ENCODE measurements at places on chromosomes 4 and X. TPM values are rescaled to one million over a fixed set of nuclear protein-coding genes. Genes with fewer than 3 reads are reported as not detected.

DNA sequence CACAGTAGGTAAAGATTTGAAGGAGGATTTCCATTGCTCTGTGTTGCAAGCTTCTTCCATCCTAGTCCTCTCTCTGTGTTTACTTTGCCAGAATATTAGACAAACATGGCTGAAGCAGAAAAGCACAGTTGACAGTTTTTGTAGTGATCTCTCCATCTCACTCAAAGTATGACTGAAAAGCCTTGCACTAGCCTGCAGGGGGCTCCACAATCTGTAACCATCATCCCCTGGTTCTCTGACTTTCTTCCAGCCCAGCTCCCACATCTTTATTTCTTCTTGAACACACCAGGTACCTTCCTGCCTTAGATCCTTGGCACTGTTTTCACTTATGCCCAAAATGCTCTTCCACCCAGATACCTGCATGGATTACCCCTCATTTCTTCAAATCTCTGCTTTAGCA lies 34.1 kb upstream of the HHIP start:
- H3K4me1 ChIP-seq = peaks cover 7% of the 10 kb centered on the region
- H3K27me3 ChIP-seq = no peaks in the 10 kb centered on the region
- no peaks in the 10 kb centered on the region for H3K36me3 ChIP-seq

- H3K27me3 ChIP-seq = no peaks in the 10 kb centered on the region
- no peak overlapping the region for H3K4me3 ChIP-seq
- H3K27ac ChIP-seq = no peak overlapping the region
Observed at GRCh38 chrX:36609616-36610585, 398.3 kb upstream of the FAM47C start.

DNA sequence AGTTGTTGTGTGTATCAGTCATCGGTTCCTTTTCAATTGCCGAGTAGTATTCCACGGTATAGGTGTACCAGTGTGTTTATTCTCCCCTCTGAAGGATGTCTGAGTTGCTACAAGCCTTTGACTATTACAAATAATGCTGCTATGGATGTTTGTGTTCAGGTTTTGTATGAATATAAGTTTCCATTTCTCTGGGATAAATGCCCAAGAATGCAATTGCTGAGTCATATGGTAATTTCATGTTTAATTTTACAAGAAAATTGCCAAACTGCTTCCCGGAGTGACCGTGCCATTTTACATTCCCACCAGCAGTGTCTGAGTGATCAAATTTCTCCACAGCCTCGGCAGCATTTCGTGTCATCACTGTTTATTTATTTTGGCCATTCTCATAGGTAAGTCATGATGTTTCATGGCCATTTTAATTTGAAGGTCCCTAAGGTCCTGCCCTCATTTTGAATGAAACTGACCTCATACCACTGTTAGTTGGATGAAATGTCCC lies 73.9 kb downstream of the IRF2 start:
- no peaks in the 10 kb centered on the region for H3K27me3 ChIP-seq
- H3K36me3 ChIP-seq = no peaks in the 10 kb centered on the region
- DNase-seq = peak; percentile 88
- no peak overlapping the region for H3K4me3 ChIP-seq

GRCh38 chr4:48698029-48698971 lies 81.8 kb downstream of the FRYL start:
- peak; percentile 85 for DNase-seq
- H3K4me3 ChIP-seq = peak overlapping the region; percentile 31
- H3K36me3 ChIP-seq = no peaks in the 10 kb centered on the region
- H3K4me1 ChIP-seq = peaks cover 25% of the 10 kb centered on the region
- no peaks in the 10 kb centered on the region for H3K27me3 ChIP-seq

GRCh38 chr4:151408380-151408629 lies 671 bp upstream of the FHIP1A start:
- H3K4me1 ChIP-seq = peaks cover 4% of the 10 kb centered on the region
- no peak overlapping the region for H3K27ac ChIP-seq
- peak overlapping the region; percentile 64 for H3K4me3 ChIP-seq
- peaks cover 13% of the 10 kb centered on the region for H3K27me3 ChIP-seq
- no peaks in the 10 kb centered on the region for H3K36me3 ChIP-seq

DNA sequence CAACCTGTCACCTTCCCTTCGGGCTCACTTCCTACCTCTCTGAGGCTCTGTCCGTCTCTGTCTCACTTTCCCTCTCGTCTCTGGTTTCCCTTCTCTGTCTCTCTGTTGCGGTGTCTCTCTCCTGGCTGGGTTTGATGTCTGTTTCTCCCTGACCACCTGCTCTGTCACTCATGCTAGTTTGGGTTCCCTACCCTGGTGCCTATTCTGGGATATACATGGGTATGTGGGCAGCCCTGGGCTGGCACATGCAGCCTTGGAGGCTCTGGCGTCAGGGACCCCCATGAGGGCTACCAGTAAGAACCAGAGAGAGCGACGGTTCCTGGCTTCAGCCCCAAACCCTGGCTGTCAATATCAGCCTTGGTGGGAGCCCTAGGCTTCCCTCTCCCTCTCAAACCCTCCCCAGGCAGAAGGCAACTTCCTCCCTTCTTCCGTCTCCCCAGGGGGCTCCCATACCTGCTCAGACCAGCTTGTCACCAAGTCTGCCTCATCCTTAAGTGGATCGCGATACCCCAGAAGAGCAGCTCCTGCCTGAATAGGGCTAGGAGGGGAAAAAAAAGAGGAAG lies 314 bp downstream of the DNASE1L1 start:
- H3K27ac ChIP-seq = peak overlapping the region; percentile 84
- H3K4me1 ChIP-seq = peaks cover 17% of the 10 kb centered on the region
- peak overlapping the region; percentile 69 for H3K4me3 ChIP-seq
- H3K36me3 ChIP-seq = no peaks in the 10 kb centered on the region
- no peak for DNase-seq
- H3K27me3 ChIP-seq = no peaks in the 10 kb centered on the region

DNA sequence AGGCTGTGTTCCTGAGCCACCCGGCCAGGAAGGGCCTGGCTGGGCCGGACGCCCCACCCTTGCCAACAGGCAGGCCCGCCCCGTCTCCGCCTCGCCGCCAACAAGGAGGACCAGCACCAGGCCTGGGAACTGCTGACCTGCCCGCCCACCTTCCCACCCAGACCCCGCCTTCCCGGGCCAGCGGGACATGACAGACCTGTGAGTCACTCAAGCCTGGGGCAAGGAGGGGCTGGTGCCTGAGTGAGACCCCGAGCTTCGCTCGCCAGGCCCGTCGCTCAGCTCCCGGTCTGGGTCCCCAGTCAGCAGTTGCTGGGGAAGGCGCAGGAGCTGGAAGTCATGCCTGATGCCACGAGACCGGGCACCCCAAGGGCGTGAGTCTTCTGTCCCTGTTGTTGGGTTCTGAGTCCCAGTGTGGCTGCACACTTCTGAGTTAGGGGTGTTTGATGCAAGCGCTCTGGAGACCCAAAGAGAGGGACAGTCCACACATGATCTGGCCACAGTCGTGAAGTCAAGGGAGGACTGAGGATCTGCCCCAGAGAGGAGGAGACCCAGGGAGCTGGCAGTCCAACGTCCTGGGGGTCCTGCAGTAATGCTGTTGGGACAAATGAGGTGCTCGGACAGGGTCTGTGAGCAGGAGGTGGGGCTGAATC lies at the start of gene DNASE1L1:
TSS of gene DNASE1L1 (minus strand) at position 33 of the 650 bp plus-strand sequence. CDS start 3,686 bp downstream, outside the sequence.
- peaks cover 17% of the 10 kb centered on the region for H3K4me1 ChIP-seq
- H3K36me3 ChIP-seq = no peaks in the 10 kb centered on the region
- peak within 1 kb of the TSS; percentile 69 for H3K4me3 ChIP-seq
- H3K27ac ChIP-seq = peak within 1 kb of the TSS; percentile 84

DNA sequence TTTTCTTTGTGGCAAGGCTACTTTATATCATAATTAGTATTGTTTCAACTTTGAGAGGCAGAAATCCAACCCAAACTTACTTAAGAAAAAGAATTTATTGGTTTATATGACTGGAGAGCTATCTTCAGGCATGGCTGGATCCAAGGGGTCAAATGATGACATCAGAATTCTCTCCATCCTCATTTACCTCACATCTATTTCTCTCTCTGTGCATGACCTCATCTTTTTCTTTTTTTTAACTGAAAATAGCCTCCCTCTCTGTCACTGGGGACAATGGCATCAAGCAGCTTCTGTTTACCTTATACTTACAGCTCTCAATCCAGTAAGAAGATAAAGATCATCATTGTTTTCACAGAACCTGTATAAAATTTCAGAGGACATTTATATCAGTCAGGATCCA lies 12.0 kb upstream of the EXOC1L start:
- H3K4me3 ChIP-seq = no peak overlapping the region
- H3K36me3 ChIP-seq = no peaks in the 10 kb centered on the region
- peaks cover 2% of the 10 kb centered on the region for H3K27me3 ChIP-seq
- no peak overlapping the region for H3K27ac ChIP-seq
- no peaks in the 10 kb centered on the region for H3K4me1 ChIP-seq

- H3K36me3 ChIP-seq = no peaks in the 10 kb centered on the region
- DNase-seq = peak; percentile 14
- H3K4me3 ChIP-seq = no peak overlapping the region
- H3K27me3 ChIP-seq = no peaks in the 10 kb centered on the region
- H3K27ac ChIP-seq = no peak overlapping the region
Observed at GRCh38 chrX:16516232-16516876, 133.6 kb upstream of the S100G start.

- no peak overlapping the region for H3K27ac ChIP-seq
- no peaks in the 10 kb centered on the region for H3K27me3 ChIP-seq
- no peak for DNase-seq
- H3K4me1 ChIP-seq = no peaks in the 10 kb centered on the region
- no peak overlapping the region for H3K4me3 ChIP-seq
Observed at GRCh38 chrX:1244164-1245076, 24.2 kb upstream of the CSF2RA start.

- no peak overlapping the region for H3K4me3 ChIP-seq
- no peaks in the 10 kb centered on the region for H3K27me3 ChIP-seq
- H3K4me1 ChIP-seq = no peaks in the 10 kb centered on the region
- DNase-seq = no peak
Observed at GRCh38 chr4:150997141-150997540, 17.9 kb downstream of the LRBA start.

DNA sequence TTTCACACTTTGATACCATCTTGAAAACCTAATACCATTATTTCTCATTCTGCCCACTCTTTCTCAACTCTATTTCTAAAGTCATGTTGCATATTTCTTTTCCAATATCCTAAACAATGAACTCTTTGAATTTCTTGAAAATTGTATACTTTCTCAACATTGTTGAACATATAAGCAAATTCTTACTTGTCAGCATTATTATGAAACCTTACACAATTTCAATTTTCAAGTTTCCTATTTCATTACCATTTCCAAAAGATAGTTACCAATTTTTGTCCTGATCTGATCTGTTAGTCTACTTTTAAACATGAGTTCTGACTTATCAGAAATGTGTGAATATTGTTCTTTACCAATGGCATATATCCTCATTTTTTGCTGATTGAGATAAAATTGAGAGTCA lies 806.3 kb upstream of the IGFBP7 start:
- H3K4me3 ChIP-seq = no peak overlapping the region
- no peaks in the 10 kb centered on the region for H3K36me3 ChIP-seq
- no peak overlapping the region for H3K27ac ChIP-seq
- no peaks in the 10 kb centered on the region for H3K27me3 ChIP-seq
- DNase-seq = no peak

DNA sequence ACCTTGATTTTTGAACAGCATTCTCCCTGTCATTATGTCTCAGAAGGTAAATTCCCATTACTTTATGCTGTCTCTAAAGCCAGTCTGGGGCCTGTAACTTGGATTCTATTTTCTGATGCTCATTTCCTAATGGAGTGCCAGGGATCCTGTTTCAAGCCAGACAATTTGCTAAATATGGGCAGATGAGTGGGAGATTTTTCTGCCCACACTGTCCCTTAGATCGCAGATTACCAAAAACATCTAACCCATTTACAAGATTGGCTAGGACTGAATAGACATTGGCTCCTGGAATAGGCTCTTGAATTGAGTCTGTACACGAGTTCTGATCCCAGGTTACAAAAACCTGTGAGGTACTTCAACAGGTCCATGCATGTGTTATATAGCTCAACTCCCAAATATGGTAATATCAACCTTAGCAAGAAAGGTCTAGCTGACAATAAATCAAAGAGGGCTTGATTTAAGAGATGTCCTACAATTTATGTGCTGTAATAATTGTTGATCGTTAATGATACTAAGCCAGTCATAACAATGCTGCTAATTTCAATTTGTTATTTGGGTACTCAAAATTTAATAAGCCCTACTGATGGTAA lies 5.7 kb downstream of the GPC3 start:
- no peak for DNase-seq
- no peaks in the 10 kb centered on the region for H3K36me3 ChIP-seq
- no peak overlapping the region for H3K27ac ChIP-seq
- no peak overlapping the region for H3K4me3 ChIP-seq
- peaks cover 8% of the 10 kb centered on the region for H3K27me3 ChIP-seq

DNA sequence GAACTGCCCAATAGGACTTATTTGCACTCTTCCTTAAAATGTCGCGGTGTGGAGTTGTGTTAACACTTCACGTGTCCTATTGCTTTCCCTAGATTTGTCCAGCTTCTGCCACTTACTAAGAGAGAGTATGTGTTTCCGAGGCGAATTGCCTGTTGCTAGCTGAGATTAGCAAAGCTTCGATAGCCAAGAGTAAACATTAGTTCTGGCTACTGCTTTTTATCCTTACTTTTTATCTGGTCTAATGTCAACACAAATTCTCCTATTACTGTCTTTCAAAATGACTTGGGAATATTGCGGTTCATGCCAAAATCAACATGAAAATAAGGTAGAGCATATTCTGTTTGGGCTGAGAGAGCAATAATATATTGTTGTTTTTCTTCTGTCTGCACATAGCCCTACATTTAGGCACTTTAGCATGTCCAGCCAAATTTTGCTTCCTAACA lies 90.4 kb upstream of the VEGFC start:
- H3K36me3 ChIP-seq = no peaks in the 10 kb centered on the region
- no peaks in the 10 kb centered on the region for H3K27me3 ChIP-seq
- peaks cover 17% of the 10 kb centered on the region for H3K4me1 ChIP-seq
- H3K27ac ChIP-seq = peak overlapping the region; percentile 81

DNA sequence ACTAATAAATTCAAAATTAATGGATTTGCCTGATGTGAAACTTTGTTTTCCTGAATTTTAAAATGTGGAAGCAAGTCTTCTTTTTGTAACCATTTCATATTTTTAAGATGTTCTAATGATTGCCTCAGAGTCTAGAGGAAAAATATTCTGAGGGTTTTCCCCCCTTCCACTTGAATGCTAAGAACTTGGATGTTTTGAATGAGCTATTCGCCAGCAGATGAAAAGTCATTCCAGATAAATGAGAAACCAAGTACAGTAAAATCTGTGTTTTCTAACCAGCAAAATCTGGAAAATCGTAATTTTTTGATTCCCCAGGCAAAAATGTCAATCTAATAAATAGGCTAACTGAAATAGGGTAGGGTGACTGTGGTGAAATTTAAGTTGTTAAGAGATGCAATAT lies 45.6 kb downstream of the SLIT2 start:
- no peak for DNase-seq
- H3K36me3 ChIP-seq = no peaks in the 10 kb centered on the region
- H3K4me1 ChIP-seq = no peaks in the 10 kb centered on the region
- no peak overlapping the region for H3K27ac ChIP-seq
- H3K4me3 ChIP-seq = no peak overlapping the region

GSPT2 gene
- 14.7 TPM for total RNA-seq

SCML2 gene
- total RNA-seq = 1.2 TPM

ANKRD50 gene
- 29.4 TPM for total RNA-seq

FGB gene
- total RNA-seq = 2.8 TPM

CXCL8 gene
- 1.5 TPM for total RNA-seq

HMX1 gene
- total RNA-seq = not detected

TAF7L gene
- 0.27 TPM for total RNA-seq

UGDH gene
- total RNA-seq = 111 TPM

Measured in astrocyte (in vitro differentiated cells and primary cell).